ENCODE measurements at places on chromosomes 16 and 17.
A peak's percentile ranks its signal among the peaks of the same experiment; 100 is the strongest.

GRCh38 chr16:14018851-14019250 is 52.3 kb upstream of the MRTFB start:
- no peak for DNase-seq

GRCh38 chr17:5892921-5893675 is 177.1 kb upstream of the WSCD1 start:
- DNase-seq: no peak

GRCh38 chr17:75832652-75833400 is 11.4 kb downstream of the UNC13D start:
- peak; percentile 32 for DNase-seq

DNA sequence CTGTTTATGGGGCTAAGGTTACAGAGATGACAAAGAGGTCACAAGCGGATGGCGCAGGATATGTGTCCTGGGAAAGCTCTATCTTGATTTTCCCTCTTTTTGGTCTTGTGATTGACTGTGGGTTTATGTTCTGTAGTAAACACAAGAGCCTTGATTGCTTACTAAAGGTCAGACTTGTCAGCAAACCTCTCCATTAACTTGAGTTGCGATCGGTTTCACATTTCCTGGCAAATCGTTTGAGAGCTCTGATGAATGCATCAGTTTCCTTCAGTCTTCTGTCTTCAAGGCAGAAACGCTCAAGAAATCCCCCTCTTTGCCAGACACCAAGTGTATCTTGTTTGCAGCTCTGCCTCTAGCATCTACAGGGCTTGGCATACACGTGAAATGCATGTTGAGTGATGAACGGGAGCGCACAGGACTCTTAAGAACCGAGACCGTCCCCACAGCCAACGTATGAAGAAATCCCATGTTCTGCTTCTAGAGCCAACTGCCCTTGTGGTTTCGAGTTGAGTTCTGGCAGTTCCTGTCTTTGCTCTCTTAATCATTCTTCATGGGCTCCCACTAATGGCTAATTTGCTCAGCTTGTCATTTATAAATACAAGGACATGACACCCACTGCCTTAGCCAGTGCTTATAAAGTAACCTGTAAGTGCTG is 143.3 kb downstream of the PITPNC1 start:
- no peak for DNase-seq

- DNase-seq: no peak
Measured at GRCh38 chr17:62566996-62567578, 60.4 kb upstream of the MRC2 start.

GRCh38 chr17:78305801-78306200 is 54.1 kb downstream of the SOCS3 start:
- DNase-seq: no peak
